Upper lobe of right lung (tissue), 1 donor: ENCODE measurements at places on chromosomes 3 and 15. TPM values are rescaled to one million over a fixed set of nuclear protein-coding genes. Genes with fewer than 3 reads are reported as not detected.

GRCh38 chr3:56424885-56425284, 43.4 kb downstream of the ERC2 start:
- H3K36me3 ChIP-seq: no peaks in the 10 kb centered on the region
- DNase-seq: no peak
- no peaks in the 10 kb centered on the region for H3K4me1 ChIP-seq
- no peak overlapping the region for H3K4me3 ChIP-seq

DNA sequence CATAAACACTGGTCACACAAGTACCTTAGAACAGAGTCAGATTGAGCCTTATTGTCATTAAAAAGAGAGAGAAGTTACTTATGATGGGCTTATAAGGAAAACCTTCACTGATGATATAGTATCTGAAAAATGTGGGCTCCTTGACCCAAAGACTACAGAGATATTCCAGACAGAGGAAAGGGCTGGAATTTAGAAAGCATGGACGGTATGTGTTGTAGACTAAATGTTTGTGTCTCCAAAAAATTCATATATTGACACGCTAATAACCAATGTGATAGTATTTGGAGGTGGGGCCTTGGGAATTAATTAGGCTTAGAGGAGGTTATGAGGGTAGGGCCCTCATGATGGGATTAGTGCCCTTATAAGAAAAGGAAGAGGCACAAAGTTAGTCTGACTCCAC, 61.0 kb upstream of the DAZL start:
- H3K27me3 ChIP-seq: peaks cover 4% of the 10 kb centered on the region
- no peak overlapping the region for H3K4me3 ChIP-seq
- no peak overlapping the region for H3K27ac ChIP-seq
- no peaks in the 10 kb centered on the region for H3K4me1 ChIP-seq
- DNase-seq: no peak
- no peaks in the 10 kb centered on the region for H3K36me3 ChIP-seq

DNA sequence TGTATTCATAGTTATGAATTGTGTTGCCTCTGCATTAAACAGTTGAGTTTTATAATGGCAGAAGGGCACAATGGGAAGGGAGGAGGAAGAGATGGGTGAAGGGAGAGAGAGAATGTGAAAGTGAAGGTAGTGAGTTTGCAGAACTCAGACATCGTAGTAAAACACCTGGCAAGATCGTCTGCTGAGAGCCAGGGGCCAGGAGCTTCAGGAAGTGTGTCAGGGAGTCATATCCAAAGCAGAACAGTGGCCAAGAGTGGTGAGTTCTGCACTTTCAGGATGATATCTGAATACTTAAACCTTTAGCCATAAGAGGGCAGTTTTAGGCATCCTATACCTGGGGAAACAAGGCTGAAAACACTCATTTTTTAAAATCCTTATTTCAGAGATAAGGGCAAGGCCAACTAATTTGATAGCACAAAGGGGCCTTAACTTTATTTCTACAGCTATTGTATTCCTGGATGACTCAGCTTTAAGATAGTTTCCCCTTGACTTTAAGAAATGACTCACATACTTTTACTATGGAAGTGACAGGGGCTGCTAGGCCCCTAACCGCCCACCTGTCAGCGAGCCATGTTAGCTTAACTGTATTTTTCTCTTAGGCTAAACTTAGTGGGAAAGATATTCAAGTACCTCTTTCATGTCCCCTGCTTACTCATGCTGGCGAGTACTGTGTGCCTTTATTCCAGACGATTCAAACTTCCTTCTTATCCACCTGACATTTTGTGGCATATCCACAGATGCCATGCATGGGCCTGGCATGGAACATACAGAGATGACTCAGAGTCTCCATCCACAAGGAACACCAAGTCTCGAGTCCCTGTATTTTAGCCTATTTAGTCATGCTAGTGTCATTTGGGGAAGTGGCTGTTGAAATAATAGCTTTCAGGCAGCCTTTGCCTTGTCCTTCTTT, 53.9 kb downstream of the RLBP1 start:
- H3K27ac ChIP-seq: peak overlapping the region; percentile 43
- no peak overlapping the region for H3K4me3 ChIP-seq
- no peaks in the 10 kb centered on the region for H3K27me3 ChIP-seq
- no peak for DNase-seq

DNA sequence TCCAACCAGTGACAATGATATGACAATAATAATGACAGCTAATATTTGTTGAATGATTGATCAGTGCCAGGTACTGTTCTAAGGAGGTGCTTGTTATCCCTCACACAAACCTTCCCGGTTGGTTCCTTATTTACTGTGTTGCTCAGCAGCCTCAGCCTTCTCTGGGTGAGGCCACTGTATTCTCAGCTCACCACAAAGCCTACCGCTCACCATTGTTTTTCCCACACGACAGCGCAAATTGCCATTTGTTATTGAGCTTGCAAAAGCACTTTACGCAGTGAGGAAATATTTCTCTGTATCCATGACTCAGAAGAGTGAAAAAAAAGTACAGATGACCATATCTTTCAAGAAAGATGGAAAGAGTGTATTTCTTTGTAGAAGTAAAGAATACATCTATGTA, 49.5 kb upstream of the PDZRN3 start:
- H3K27ac ChIP-seq: no peak overlapping the region
- H3K4me3 ChIP-seq: no peak overlapping the region
- no peaks in the 10 kb centered on the region for H3K27me3 ChIP-seq
- no peaks in the 10 kb centered on the region for H3K4me1 ChIP-seq
- DNase-seq: no peak
- no peaks in the 10 kb centered on the region for H3K36me3 ChIP-seq

DNA sequence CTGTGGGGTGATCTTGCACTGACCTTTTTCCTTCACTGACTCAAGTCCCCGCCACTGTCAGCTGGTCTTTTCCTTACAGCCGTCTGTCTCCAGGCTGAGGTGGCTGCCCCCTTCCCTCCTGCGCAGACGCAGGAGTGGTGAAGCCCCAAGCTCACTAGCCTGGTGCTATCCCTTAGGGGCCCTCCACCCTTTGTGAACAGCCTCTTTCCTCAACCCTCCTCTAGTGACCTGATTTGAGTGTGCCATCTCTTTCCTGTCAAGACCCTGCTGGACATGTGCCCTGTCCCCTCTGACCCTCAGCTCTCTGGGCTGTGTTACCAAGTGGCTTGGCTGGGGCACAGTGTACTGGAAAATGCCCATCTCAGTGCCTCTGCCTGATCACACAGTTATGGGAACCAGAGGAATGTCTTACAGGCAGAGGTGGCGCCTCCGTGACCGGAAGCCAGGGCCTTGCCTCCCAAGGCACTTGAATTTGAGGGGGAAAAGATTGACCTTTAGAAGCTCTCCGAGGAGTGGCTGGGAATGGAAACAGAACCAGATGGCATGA, 8.7 kb downstream of the KBTBD13 start:
- no peak overlapping the region for H3K4me3 ChIP-seq
- peak; percentile 68 for DNase-seq
- no peaks in the 10 kb centered on the region for H3K36me3 ChIP-seq

GRCh38 chr3:143170676-143171075, 51.1 kb downstream of the CHST2 start:
- H3K27ac ChIP-seq: no peak overlapping the region
- no peaks in the 10 kb centered on the region for H3K36me3 ChIP-seq
- H3K4me1 ChIP-seq: peaks cover 10% of the 10 kb centered on the region
- H3K27me3 ChIP-seq: no peaks in the 10 kb centered on the region
- DNase-seq: no peak

- H3K4me3 ChIP-seq: no peak overlapping the region
- H3K27ac ChIP-seq: no peak overlapping the region
- no peaks in the 10 kb centered on the region for H3K4me1 ChIP-seq
- H3K27me3 ChIP-seq: no peaks in the 10 kb centered on the region
- no peak for DNase-seq
- no peaks in the 10 kb centered on the region for H3K36me3 ChIP-seq
Observed at GRCh38 chr3:21573291-21573690, 177.7 kb downstream of the ZNF385D start.

Gene FEZF2
- not detected for total RNA-seq

DNA sequence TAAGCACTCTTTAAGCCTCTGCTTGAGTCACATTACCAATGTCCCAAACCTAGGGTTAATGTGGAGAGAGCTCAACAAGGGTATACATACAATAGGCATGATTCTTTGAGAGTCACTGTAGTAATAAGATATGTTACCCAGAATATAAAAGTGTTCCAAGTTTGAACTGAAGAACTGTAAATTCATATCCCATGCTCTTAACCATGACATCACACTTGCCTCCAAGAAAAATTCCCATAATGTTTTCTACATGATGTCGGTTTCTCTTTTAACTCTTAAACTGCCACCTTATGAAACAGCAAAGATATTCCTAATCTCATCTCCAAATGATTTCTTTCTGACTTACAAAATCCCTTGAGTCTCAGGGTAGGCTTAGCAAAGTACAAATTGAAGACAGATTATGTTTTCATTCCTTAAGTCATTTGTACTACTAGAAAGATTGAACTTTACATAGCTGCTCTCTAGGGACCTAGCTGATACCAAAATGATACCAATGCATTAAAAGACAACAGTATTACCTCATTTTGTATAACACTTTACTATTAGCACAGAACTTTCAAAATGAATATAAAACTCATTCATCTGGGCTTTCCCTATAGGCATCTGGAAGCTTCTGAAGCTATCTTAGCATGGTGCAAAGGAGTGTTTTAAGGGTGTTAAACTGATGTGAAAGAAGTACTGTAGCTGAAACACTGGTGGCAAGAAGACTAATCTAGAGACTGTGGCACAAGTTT, 127.1 kb downstream of the KCNMB2 start:
- no peaks in the 10 kb centered on the region for H3K36me3 ChIP-seq
- no peak for DNase-seq
- H3K4me3 ChIP-seq: no peak overlapping the region
- no peaks in the 10 kb centered on the region for H3K27me3 ChIP-seq

Gene GOLGA8R
- 5.3 TPM for total RNA-seq

- no peak overlapping the region for H3K4me3 ChIP-seq
- DNase-seq: no peak
- peaks cover 5% of the 10 kb centered on the region for H3K4me1 ChIP-seq
Observed at GRCh38 chr3:69292185-69292584, 93.7 kb downstream of the FRMD4B start.

Gene HCN4
- 0.06 TPM for total RNA-seq

GRCh38 chr3:59424268-59425010, 374.6 kb upstream of the CFAP20DC start:
- H3K36me3 ChIP-seq: no peaks in the 10 kb centered on the region
- H3K4me3 ChIP-seq: no peak overlapping the region
- H3K27ac ChIP-seq: no peak overlapping the region
- no peak for DNase-seq

- H3K36me3 ChIP-seq: no peaks in the 10 kb centered on the region
- H3K4me3 ChIP-seq: no peak overlapping the region
- DNase-seq: no peak
- H3K27ac ChIP-seq: no peak overlapping the region
- peaks cover 11% of the 10 kb centered on the region for H3K4me1 ChIP-seq
Observed at GRCh38 chr3:112774293-112774926, 72.3 kb downstream of the CD200R1L start.

GRCh38 chr3:139339219-139339906, 4.5 kb upstream of the MRPS22 start:
- no peak for DNase-seq
- no peak overlapping the region for H3K27ac ChIP-seq
- no peaks in the 10 kb centered on the region for H3K36me3 ChIP-seq
- no peaks in the 10 kb centered on the region for H3K27me3 ChIP-seq

GRCh38 chr3:8246070-8246469, 255.6 kb upstream of the LMCD1 start:
- no peaks in the 10 kb centered on the region for H3K4me1 ChIP-seq
- H3K27me3 ChIP-seq: no peaks in the 10 kb centered on the region
- no peak overlapping the region for H3K4me3 ChIP-seq
- no peak overlapping the region for H3K27ac ChIP-seq
- no peaks in the 10 kb centered on the region for H3K36me3 ChIP-seq
- no peak for DNase-seq

- H3K27ac ChIP-seq: no peak overlapping the region
- H3K36me3 ChIP-seq: no peaks in the 10 kb centered on the region
- no peak overlapping the region for H3K4me3 ChIP-seq
- H3K27me3 ChIP-seq: no peaks in the 10 kb centered on the region
Observed at GRCh38 chr3:102037209-102037608, 187.9 kb downstream of the NFKBIZ start.

DNA sequence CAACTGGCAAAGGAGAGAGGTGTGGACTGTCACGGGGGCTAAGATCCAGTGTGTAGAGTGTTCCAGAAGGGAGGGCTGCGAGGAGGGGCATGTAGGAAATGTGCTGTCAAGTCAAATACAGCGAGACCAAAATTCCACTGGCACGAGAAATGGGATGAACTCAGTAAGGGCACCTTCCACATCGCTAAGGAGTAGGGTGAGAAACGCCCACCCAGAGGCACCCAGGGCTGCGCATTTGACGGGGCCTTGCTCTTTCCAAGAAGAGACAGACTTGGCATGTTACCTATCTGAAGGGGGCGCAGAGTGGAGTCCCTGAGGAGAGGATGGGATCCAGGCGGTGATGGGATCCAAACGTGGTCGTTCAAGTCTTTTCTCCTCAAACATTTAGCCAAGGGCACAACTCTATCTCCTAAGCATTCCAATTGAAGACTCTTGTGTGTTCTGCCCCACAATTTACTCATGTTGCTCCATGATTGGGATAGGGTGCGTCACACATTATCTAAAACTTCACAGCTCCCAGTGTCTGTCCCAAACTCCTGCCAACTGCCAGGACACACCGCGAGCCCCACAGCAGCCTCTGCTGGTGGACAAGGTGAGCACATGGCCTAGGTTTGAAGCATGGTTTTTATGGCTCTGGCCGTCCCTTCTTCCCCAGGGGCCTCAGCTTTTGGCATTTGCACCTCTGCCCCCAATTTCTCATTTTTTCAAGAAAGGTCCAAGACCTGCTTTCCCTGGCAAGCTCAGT, 7.6 kb downstream of the SELENOS start:
- H3K4me1 ChIP-seq: no peaks in the 10 kb centered on the region
- no peak for DNase-seq
- no peak overlapping the region for H3K4me3 ChIP-seq

- no peaks in the 10 kb centered on the region for H3K36me3 ChIP-seq
- peaks cover 49% of the 10 kb centered on the region for H3K4me1 ChIP-seq
- no peaks in the 10 kb centered on the region for H3K27me3 ChIP-seq
- peak overlapping the region; percentile 82 for H3K27ac ChIP-seq
- DNase-seq: peak; percentile 84
Observed at GRCh38 chr3:157130467-157131251, 29.3 kb downstream of the CCNL1 start.

- no peaks in the 10 kb centered on the region for H3K4me1 ChIP-seq
- no peak for DNase-seq
- no peak overlapping the region for H3K27ac ChIP-seq
Observed at GRCh38 chr3:19074257-19074900, 73.9 kb upstream of the KCNH8 start.

DNA sequence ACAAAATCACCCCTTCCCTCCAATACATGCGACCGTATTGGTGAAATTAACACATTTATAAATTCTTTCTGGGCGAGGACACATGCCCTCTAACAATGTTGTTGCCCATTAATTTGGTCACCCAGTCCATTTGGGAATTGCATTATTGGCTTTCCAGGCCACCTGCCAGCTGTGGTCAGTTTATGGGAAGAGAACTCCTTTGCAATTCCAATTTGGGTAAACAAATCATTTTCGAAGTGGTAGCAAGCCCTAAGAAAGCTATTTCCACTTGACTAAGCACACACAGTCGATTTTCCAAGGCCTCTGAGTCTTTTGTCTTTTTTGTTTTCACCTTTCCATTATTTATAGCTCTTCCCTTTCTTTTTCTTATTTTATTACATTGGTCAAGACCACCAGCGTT, 362.3 kb upstream of the RGMA start:
- H3K27me3 ChIP-seq: no peaks in the 10 kb centered on the region
- H3K4me1 ChIP-seq: no peaks in the 10 kb centered on the region
- H3K4me3 ChIP-seq: no peak overlapping the region
- H3K36me3 ChIP-seq: no peaks in the 10 kb centered on the region

- H3K27me3 ChIP-seq: no peaks in the 10 kb centered on the region
- H3K36me3 ChIP-seq: no peaks in the 10 kb centered on the region
- DNase-seq: no peak
Observed at GRCh38 chr3:21991061-21991460, 240.1 kb upstream of the ZNF385D start.
